Activated effector memory CD4-positive, alpha-beta T cell treated with Interleukin-2 at 50 U/mL for 16 hours (primary cell): ENCODE measurements at places on chromosomes 5 and 9.

DNA sequence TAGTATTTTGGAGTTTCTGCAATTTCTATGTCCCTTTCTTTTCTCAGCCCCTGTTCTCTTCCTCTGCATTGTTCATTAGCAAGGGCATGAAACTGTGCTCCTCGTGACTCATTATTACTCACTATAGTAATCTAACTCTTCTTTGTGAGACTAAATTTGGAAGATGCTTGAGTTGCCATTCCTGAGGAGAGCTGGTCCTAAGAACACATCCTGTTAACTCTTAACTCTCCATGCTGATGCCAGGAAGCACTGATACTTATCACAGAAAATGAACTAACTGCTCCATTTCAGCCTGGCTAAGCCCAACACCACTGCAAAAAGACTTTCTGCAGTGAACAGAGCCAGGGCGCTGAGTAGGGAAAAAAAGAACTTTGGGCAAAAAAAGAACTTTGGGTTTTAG, 10.6 kb upstream of the CSNK1A1 start:
- no peak for DNase-seq

DNA sequence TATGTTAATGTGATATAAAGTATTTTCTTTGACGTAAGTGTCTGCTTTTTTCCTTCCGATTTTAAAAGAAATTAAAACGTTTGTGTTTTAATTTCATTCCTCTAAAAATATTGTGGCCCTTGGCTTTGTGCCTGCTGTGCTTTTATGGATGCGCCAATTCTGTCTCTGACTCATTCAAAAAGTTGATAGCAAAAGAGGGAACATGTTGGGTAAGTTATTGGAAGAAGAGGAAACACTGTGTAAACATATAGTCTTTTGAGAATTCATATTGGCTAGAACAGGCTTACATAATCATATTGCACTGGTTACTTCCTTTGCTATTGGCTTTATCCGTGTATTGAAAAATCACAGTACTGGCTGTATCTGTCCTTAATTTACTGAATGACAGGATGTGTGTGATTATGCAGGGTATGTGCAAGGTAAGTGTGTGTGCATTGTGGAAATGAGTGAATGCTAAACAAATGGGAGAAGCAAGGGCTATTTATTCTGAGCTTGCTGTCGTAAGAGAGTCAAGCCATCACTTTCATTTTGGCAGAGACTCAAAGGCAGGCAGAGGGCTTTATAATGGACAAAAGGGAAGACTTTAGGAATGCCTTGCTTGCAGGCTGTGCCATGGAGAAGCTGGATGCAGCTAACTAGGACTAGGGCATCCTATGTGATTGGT, 67.8 kb downstream of the SGCD start:
- DNase-seq: no peak

DNA sequence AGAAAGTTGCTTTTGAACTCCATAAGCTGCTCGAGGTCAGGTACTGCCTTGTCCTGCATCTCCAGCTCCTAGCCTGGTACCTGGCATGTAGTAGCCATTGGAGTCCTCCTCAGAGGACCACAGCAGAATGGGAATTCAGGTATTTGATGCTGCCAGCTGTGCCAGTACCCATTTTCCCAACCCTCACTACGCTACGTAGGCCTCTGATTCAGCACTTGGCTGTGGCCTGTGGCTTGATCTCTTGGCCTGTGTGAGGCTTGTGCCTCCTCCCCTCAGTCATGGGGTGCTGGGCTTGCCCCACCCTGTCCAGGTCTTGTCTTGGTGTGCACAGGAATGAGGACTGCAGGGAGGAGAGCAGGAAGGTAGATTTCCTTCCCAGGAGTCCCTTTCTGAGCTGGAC, 11.8 kb downstream of the OTULIN start:
- peak; percentile 21 for DNase-seq

- DNase-seq: no peak
Measured at GRCh38 chr5:93616538-93617174, 33.6 kb downstream of the NR2F1 start.
